ENCODE measurements at places on chromosomes 2 and 18.

- no peak for DNase-seq
Measured at GRCh38 chr18:77634494-77634893, 384.8 kb downstream of the GALR1 start.

GRCh38 chr2:200728630-200729029 is 83.1 kb upstream of the BZW1 start:
- DNase-seq, result no peak

DNA sequence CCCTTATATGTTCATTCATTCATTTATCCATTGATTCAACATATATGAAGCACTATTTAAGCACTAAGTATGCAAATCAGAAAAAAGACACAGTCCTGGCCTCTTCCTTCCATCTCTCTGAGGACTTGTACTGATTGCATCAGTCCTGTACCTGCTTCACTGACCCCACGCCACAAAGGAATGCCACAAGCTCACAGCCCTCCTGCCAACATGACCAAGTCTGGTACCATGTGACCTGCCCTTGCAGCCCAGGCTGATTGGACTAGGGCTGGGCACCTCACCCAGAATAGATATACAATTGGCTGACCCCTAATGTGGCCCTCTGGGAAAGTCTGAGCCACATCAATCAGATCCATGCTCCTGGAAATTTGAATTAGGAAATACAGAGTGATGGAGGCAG is 196.6 kb downstream of the AGPS start:
- no peak for DNase-seq

GRCh38 chr2:45705233-45705632 is 53.8 kb downstream of the PRKCE start:
- DNase-seq, result no peak

- DNase-seq, result no peak
Measured at GRCh38 chr2:150769421-150769820, 282.0 kb upstream of the RND3 start.

- DNase-seq, result no peak
Measured at GRCh38 chr2:34037157-34037556, 438.1 kb upstream of the FAM98A start.

GRCh38 chr18:22214731-22215528 is 45.5 kb downstream of the GATA6 start:
- DNase-seq, result no peak

DNA sequence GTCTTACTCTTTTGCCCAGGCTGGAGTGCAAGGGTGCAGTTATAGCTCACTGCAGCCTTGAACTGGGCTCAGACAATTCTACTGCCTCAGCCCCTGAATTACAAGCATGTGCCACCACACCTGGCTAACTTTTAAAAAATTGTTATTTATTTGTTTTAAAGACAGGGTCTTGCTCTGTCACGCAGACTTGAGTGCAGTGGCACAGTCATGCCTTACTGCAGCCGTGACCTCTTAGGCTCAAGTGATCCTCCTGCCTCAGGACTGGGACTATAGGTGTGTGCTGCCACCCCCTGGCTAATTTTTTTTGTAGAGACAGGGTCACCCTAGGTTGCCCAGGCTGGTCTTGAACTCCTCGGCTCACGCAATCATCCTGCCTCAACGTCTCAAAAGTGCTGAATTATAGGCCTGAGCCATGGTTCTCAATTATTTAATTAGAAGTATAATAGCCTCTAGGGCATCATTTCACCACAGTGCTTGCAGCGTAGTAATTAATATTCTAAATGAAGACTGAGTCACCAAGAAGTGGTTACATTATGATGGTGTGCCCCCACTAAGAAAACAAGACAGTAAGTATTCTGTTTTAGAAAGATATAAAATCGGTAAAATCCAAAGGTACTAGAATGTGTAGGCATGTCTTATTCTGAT is 69.6 kb downstream of the EML4 start:
- DNase-seq, result peak; percentile 13

DNA sequence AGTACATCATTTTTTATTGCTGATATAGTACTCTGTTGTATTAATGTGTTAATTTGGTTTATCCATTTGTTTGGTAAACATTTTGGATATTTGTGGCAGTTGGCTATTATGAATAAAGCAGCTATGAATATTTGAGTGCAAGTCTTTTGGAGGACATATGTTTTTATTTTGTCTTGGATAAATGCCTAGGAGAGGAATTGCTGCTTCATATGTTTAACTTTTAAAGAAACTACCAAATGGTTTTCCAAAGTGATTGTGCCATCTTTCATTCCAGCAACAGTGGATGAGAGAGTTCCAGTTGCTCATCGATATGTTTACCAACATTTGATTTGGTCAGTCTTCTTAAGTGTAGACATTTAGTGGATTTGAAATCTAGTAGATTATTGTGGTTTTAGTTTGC is 51.8 kb downstream of the MERTK start:
- DNase-seq, result no peak

GRCh38 chr2:85396531-85397470 is 13.4 kb downstream of the CAPG start:
- no peak for DNase-seq

GRCh38 chr2:48933828-48934497 is 178.4 kb upstream of the LHCGR start:
- no peak for DNase-seq

DNA sequence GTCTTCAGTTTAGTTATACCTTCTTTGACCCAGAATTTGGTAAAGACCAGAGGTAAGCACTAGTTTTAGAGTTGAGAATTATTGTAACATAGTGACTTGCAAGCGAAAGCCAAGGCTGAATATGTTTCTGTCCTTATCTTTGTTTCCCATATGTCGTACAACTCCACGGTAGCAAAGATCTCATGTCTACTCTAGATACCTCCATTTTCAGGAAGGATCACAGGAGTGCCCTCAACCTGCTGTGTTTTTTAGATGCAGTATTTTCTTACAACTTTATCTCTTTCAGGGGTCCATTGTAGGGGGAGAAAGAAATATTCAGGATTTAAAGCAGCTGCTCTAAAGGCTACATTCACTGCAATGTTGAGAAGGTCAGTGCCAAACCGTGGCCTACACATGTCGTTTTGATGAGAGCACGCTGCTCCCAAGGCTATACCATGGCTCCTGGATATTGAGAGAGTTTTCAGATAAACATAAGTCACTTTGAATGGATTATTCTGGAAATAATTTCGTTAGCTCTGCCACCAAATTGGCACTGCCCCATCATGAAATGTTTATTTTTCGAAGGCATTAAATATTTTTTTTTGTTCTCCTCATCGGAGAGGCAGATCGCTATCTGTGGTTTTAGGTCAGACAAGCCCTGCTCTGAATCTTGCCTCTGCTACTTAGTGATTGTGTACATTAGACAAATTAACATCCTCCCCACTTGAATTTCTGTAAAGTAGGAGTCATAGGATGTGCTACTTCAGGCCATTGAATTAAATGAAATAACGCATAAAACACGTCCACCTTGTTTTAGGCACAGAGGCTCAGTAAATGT is 2.1 kb downstream of the RHBDD1 start:
- DNase-seq, result no peak

- DNase-seq, result no peak
Measured at GRCh38 chr2:14749884-14750283, 117.4 kb downstream of the LRATD1 start.

DNA sequence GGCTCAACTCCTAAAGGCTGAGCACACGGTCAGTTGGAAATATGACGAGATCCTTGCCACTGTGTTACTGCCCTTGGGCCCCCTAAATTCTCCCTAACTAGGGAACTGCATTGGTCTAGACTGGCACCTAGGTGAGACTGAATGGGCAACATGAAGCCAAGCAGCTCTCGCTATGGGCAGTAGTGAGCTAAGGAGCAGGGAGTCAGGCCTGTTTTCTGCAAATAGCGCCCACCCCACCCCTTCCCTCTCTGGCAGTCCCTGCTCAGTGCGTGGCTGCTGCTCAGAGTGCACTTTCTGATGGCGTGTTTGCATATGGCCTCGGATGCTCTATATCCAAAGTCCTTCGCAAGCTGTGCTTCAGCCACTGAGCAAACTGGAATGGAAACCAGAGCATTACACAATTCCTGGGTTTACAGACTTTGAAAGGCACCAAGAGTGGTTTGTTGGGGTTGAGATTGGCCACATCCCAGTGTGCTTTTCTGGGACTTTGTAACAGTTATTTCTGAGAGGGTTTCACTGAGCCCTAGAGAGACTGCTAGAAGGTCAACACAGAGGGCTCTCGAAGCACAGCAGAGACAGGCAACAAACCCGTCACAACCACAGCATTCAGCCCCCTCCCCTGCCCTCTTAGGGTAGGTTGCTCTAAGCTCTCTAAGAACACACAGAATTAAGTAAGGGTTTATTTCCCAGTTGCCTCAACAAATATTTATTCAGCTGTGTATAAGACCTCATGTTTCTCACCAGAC is 419.9 kb downstream of the STK39 start:
- no peak for DNase-seq

DNA sequence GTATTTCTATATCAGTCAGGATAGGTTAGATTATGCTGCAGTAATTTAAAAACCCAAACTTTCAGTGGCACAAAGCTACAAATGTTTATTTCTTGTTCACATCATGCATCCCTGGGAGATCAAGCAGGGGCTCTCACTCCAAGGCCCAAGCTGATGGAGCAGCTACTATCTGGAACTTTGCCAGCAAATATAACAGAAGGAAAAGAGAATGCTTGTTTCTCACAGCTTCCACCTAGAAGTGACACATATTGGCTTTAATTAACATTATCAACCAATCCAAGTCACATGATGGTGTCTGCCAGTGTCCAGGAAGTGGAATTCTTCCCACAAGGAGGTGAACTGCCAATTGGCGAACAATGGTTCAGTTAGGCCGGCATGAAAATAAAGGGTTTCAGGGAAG is 306.9 kb downstream of the BCL11A start:
- no peak for DNase-seq

- DNase-seq, result no peak
Measured at GRCh38 chr2:238285653-238286082, 2.7 kb downstream of the PER2 start.

DNA sequence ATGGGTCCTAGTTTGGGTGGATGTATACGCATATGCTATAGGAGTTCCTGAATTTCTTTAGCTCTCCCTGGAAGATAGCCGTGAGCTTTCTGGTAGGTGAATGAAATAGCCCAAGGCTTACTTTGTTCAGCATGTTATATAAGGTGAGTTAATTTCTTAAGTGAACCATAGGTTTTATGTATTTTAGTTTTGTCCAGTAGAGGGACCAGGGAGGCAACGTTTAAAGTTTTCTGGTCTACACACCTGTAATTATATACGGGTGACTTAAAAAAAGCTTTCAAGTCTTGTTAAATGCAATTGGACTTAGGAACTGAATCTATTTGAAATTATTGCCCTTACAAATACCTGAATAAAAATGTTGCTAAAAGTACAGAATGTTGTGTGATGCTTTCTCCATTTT is 402.5 kb upstream of the DDX18 start:
- DNase-seq, result no peak

DNA sequence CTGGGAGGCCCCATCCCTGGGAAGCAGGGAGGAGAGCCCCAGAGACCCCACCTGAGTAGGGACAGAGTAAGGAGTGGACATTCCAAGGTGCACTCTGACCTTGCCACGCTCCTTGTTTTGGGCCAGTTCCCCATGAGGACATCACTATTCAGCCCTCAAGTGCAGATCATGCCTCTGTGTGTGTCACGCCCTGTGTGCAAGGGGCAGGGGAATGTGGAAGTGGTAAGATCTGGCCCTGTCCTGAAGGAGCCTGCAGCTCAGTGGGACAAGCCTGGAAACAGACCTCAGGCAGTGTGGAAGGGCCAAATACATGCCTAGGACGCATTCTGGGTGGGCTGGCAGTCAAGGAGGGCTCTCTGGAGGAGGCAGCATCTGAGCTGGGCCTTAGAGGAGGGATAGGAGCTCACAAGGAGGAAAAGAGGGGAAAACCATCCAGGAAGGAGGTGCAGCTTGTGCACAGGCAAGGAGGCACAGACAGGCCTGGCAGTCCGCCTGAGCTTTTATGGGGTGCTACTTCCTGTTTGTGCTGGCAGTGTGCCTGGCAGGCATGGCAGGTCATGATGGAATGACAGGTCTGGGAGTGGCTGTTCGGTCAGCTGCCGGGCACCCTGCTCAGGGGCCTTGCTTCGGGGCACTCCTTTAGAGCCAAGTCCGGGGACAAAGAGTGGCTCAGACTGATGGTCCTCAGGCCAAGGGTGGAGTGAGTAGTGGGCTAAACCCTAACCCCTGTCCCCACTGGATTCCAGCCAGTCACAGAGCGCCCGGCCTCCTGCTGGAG is 3.3 kb downstream of the KLHL30 start:
- DNase-seq, result no peak

DNA sequence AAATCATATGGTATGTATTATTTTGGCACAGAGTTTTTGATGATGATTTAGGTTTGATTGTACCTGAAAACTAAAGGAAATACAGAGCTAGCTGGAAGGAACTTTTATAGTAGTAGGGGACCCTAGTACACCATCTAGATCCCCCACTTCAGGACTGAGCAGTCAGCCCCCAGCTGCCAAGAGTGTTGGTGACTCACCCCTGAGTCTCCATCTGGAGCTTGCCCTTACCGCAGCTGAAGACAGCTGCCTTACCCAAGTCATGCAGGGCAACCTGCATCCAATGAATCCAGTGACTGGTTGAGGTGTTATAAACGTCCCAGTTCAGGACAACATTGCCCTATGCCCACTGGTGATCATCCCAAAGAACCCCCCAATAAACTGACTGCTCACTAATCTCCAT is 15.3 kb downstream of the PMS1 start:
- no peak for DNase-seq

- DNase-seq, result no peak
Measured at GRCh38 chr18:67222887-67223286, 293.6 kb downstream of the DSEL start.

- DNase-seq, result no peak
Measured at GRCh38 chr2:101145406-101145805, 5.8 kb downstream of the TBC1D8 start.

DNA sequence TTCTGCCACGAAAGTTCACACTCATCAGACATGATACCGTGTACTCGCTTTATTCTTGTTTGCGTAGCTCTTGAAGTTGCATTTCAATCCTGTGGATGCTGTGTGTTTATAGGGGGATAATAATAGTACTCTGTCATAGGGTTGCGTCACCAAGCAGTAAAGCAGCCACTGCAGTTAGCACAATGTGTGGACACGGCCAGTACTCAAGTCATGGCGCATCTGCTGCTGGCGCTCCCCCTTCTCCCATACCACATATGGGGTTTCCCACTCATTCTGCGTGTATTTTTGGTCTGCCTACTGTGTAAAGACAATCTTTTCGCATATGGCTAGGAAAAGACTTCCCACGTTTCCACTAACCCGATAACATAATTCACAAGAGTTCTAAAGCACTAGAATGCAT is 2.1 kb upstream of the ZBTB14 start:
- no peak for DNase-seq

- DNase-seq, result no peak
Measured at GRCh38 chr2:42542871-42543270, 25.6 kb upstream of the MTA3 start.

Data from stimulated activated CD4-positive, alpha-beta T cell treated with anti-CD3 and anti-CD28 coated beads, Interleukin-12 subunit alpha, Interleukin-12 subunit beta, amount 100 ng/mL, for 24 hours (primary cell).